ENCODE measurements at places on chromosomes 11 and 22.

DNA sequence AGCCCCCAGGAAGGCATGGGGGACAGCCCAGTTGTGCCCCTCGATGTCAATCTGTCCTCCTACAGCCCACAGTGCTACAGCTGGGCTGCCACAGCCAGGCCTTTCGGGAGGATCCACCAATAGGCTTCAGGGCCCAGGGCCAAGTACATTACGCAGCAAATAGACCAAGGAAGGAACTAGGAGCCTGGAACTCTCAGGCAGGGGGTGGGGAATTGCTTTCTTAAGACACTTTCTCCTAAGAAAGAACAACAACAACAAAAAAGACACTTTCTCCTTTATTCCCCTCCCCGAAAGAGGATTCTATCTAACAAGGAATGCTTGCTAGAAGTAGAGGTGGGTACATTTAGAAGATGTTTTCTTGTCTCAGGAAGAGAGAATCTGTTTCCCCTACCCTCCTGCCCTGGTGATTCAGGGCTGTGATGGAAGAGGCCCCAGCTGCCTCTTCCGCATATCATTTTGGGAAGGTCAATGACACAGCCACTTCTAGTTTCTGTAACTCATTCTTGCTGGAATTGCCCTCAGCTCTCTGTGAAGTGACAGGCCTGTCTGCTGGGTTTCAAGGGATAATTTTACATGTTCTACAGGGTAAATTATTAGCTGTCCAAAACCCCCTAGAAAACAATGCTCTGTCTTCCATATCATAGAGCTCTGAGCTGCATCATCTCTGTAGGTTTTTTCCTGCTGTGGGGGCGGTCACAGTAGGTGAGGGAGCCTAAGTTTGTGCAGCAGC, 6.0 kb upstream of the MALAT1 start:
- no peaks in the 10 kb centered on the region for H3K36me3 ChIP-seq
- no peaks in the 10 kb centered on the region for H3K27me3 ChIP-seq
- peak overlapping the region; percentile 99 for H3K27ac ChIP-seq
- peak overlapping the region; percentile 1 for H3K4me3 ChIP-seq
- peak; percentile 78 for DNase-seq

DNA sequence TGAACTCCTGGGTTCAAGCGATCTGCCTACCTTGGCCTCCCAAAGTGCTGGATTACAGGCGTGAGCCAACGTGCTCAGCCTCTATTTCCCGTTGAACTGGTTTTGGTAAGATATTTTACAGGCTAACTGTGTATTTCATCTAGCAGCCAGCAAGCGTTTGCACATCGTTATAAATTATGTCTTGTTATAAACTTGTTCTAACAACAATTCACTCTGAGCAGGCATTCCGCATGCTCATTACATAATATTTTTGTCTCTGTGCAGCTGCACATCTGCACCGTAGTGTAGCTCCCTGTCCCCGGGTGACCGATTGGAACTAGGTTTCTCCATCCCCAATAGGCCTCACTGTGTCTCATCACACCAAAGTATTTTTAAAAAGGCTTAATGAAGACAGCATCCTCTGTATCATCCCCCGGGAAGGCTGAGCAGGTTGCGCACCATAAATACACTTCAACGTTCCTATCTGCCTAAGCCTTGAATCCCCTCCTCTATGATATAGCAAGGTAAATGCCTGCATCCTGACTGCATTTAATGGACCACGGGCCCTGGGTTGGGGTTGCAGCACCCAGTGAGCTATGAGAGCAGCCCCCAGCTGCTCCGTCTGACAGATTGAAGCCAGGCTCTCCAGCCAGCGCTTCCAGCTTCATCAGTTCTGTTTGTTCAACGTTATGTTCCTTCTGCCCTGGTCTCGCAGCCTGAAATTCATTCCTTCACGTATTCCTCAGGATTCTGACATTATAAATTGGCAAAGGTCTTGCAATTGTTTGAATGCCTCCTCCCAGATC, 47.7 kb downstream of the TST start:
- no peaks in the 10 kb centered on the region for H3K27me3 ChIP-seq
- H3K4me1 ChIP-seq, result no peaks in the 10 kb centered on the region

DNA sequence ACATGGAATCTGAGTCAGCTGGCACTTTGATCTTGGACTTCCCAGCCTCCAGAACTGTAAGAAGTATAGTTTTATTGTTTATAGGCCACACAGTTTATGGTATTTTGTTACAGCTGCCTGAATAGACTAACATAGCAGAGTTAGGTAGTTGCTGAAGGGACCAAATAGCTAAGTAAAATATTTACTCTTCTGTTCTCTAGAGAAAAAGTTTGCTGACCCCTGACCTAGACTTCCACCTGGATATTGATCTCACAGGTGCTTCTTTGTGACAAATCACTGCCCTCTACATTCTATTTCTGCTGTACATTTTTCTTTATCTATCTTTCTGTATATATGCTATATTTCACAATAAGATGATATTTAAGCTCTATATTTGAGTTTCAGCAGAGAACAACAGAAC, 212.5 kb downstream of the CSNK2A3 start:
- no peaks in the 10 kb centered on the region for H3K36me3 ChIP-seq
- no peak for DNase-seq
- H3K27me3 ChIP-seq, result no peaks in the 10 kb centered on the region
- H3K4me3 ChIP-seq, result no peak overlapping the region
- no peaks in the 10 kb centered on the region for H3K4me1 ChIP-seq

GRCh38 chr11:113991170-113991569, 16.3 kb downstream of the HTR3A start:
- no peaks in the 10 kb centered on the region for H3K4me1 ChIP-seq
- H3K27ac ChIP-seq, result no peak overlapping the region
- no peaks in the 10 kb centered on the region for H3K36me3 ChIP-seq
- peaks cover 38% of the 10 kb centered on the region for H3K27me3 ChIP-seq

- H3K27ac ChIP-seq, result peak overlapping the region; percentile 91
- no peak for DNase-seq
- H3K36me3 ChIP-seq, result no peaks in the 10 kb centered on the region
- no peaks in the 10 kb centered on the region for H3K27me3 ChIP-seq
Measured at GRCh38 chr11:59173080-59173963, 1.4 kb downstream of the DTX4 start.

DNA sequence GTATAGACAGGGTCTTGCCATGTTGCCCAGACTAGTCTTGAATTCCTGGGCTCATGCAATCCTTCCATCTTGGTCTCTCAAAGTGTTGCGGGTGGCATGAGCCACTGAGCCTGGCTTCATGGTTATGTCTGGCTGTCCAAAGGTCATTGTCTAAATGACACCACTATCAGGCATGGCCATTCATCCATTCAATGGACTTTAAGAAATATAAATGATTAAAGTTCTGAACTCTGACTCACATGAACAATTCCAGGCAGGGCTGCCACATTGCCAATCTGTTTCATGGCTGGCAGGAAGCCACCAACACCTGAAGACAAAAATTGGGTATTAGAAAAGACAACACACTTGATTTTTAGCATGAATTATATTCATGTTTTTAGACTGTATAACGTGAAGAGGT, 4.1 kb downstream of the RTCB start:
- no peak for DNase-seq
- no peaks in the 10 kb centered on the region for H3K27me3 ChIP-seq
- peaks cover 8% of the 10 kb centered on the region for H3K36me3 ChIP-seq
- no peak overlapping the region for H3K27ac ChIP-seq

DNA sequence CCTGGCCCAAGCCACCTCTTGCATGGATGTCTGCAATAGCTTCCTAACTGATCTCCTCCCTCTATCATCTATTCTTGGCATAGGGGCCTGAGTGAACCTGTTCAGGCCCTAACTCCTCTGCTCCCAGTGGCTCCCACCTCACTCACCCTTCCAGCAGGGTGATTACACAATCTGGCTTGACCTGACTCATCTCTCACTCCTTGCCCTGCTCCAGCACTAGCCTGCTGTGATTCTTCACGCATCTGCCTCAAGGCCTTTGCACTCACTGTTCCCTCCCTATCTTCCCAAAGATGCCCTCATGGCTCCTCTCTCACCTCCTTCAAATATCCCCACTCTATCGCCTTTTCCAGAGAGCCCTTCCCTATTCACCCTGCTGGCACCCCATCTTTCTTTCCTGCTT, 10.5 kb downstream of the SCN4B start:
- H3K36me3 ChIP-seq, result no peaks in the 10 kb centered on the region
- H3K4me1 ChIP-seq, result no peaks in the 10 kb centered on the region
- H3K27me3 ChIP-seq, result no peaks in the 10 kb centered on the region

DNA sequence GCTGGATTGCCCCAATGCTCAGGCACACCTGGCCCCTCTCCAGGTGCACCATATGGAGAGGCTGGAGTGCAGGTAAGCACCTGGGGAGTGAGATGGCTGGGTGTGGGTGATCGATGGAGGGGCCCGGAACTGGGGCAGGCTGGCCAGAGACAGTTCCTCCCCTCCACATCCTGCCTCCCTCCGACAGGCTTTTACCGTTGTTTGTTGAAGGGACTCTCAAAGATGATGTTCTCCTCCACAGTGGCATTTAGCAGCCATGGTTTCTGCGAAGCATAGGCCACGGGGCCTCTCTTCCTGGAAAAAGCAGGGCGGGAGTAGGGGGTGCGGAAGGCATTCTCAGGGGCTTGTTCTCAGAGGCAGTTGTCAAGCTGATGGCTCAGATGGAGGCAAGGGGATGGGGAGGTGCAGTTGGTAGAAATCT, 25.9 kb upstream of the KCNJ11 start:
- DNase-seq, result no peak
- no peaks in the 10 kb centered on the region for H3K36me3 ChIP-seq
- H3K27ac ChIP-seq, result no peak overlapping the region

Measured in breast epithelium (tissue), 4 donors.